Bronchial epithelial cell (primary cell): ENCODE measurements at places on chromosomes 7 and 10. TPM values are rescaled to one million over a fixed set of nuclear protein-coding genes. Genes with fewer than 3 reads are reported as not detected.

GRCh38 chr10:77768039-77768438 lies 130.4 kb upstream of the KCNMA1 start:
- no peak for DNase-seq

DNA sequence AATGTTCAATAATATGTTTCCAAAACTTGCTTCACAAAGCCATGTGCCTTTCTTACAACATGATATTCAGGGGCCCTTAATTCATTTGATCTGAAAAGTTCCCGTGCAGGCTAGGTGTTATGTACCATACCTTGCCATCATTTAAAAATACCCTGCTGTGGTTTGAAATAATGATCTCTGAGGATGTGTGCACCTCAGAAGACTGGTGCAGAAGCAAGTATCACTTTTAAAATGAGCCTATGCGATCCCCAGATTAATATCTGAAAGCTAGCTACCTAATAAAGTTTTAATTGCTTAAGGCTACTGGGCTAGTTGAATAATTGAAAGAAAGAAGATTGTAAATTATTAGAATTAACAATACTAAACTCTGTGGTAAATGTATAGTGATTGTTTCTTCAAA lies 262.4 kb downstream of the CDK14 start:
- DNase-seq = no peak

DNA sequence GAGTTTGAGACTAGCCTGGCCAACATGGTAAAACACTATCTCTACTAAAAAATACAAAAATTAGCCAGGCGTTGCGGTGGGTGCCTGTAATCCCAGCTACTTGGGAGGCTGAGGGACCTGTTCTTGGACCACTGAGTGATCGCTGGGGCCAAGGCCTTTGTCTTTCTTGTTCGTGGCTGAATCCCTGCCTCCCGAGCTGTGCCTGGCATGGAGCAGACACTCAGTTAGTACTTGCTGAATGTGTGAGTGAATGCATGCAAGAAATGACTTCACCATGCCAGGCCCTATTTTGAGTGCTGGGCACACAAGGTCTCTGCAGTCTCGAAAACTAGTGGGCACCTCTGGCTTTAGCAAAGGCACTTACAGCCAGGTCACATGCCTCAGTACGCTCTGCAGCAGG lies 85.1 kb downstream of the HIP1 start:
- DNase-seq = no peak

DNA sequence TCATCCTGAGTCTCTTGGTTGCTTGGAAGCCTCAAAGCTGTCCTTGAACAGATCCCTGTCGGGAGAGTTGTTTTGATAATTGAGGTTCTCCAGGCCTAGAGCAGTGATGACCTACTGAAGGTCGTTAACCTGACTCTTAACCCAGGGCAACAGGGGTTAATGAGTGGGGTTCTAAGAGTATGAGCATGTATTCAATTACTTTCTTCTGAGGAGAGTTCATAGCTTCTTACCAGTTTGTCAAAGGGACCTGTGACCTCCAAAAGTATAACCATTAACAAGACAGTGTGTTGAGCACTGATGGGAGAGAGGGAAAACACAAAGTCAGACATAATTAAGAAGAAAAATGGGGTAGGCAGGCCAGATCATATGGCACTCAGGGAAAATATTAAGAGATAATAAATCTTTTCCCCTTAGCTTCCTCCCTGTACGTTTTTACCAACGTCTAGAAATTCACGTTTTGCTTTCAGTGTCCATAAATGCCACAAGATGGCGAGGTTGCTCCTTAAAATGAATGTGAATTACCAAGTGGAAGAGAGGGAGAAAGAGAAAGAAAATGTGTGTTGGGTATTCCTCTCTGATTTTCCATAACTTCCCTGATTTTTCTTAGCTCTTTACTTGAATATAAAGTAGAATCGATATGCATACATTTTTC lies 97.6 kb downstream of the SUGCT start:
- DNase-seq = peak; percentile 49

DNA sequence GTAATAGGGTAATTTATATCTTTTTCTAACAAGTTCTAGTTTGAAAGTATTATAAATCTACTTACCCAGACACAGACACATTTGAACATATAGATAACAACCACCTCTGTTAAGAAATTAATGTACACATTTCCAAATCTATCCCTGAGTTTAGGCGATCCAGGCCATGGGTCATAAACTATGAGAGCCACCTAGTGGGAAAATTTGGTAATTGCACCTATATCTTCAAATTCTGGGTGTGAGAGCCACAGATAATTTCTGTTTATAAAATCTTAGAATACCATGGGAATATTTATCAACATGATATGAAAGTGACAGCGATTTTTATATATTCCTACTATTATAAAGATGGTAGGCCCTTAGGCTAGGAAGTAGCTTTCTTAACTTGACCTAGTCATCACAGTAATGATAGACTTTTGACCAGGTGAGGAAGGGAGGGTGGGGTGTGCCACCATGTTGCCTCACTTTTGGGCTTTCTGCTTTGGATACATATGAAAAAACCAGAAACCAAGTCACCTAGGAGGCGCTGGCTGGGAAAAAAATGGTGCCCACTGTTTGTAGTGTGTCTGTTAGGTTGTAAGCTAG lies 8.0 kb upstream of the EPHA1 start:
- DNase-seq = peak; percentile 65

- DNase-seq = peak; percentile 43
Measured at GRCh38 chr7:91240376-91240941, 23.8 kb upstream of the FZD1 start.

- no peak for DNase-seq
Measured at GRCh38 chr10:17238445-17239291, 10.6 kb downstream of the VIM start.

- DNase-seq = no peak
Measured at GRCh38 chr10:53361936-53362335, 589.4 kb upstream of the MBL2 start.

DNA sequence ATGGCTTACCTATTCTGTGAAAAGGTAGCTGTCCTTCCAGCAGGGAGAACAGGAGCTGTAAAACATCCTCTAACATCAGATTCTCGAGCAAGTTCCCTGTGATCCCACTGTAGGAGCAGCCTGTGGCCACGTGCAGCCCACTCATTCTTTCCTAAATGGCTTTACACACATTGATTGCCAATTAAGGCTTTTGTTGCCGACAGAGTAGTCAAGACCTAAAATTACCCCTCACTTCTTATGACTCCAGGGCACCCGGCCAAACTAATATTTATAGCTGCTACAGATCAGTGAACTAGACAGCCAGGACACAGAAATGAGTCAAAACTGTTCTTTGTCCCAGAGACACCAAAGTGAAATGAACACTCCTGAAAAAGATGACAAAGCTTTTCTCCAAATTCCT lies 832.1 kb downstream of the SORCS3 start:
- no peak for DNase-seq

DNA sequence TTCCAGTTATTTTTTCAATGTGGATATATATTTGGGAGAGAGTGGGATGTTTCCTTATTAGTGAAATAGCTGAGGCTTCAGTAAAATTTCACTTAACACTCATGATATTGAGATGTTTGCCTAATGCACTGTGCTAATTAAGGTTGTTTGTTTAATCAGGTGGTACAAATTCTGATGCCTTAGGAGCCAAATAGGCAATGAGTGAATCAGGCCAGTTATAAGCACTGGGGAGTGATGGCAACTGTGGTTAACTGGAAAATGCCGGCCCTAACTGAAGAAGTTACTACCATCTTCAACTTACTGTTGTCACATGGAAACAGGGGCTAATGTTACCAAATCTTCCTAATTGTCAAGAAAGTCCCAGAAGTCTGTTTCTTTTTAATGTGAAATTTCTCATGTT lies 32.0 kb downstream of the VCL start:
- no peak for DNase-seq

- no peak for DNase-seq
Measured at GRCh38 chr7:22949944-22950343, 64.0 kb downstream of the HYCC1 start.

DNA sequence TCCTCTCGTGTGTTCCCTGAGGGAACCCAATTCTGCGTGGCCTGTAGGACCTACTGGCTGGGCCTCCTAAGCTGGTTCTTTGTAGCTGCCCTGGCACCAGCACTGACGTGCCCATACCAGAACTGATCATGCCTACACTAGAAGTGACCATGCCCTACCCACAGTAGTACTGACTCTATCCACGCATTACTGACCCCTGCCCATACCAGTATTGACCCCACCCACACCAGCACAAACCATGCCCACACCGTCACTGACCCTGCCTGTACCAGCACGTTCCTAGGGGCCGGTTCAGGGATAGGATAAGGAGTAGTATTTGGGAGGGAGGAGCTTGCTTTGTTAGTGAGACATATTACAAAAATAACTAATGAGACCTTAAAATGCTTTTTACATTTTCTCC lies 88.0 kb downstream of the DOCK1 start:
- DNase-seq = no peak

DNA sequence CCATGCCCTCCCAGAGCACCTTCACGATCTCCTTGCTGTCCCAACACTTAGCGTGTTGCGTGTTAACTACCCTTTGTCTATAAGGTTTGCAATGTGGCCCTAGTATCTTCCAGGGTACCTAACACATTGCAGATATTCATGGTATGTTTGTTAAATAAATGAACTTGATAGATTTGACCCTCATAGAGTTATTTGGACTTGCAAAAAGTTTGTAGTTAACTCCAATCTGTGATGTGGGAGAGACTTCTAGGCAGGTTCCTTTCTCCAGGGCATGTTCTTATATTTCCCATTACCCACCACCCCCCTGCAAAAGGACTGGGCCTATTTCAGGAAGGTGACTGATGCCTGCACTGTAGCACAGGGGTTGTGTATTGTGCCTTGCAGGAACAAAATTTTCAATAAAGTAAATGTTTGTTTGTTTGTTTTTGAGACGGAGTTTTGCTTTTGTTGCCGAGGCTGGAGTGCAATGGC lies 612 bp downstream of the HILPDA start:
- peak; percentile 23 for DNase-seq

- DNase-seq = no peak
Measured at GRCh38 chr10:60414111-60414510, 24.4 kb upstream of the ANK3 start.

GRCh38 chr10:4698075-4698474 lies 127.9 kb upstream of the AKR1E2 start:
- no peak for DNase-seq

- no peak for DNase-seq
Measured at GRCh38 chr10:103651783-103652476, 158.4 kb downstream of the NEURL1 start.

GRCh38 chr7:133135451-133135850 lies 53.6 kb upstream of the CHCHD3 start:
- DNase-seq = peak; percentile 53

GRCh38 chr7:154338701-154339506 lies 286.7 kb downstream of the DPP6 start:
- no peak for DNase-seq

DNA sequence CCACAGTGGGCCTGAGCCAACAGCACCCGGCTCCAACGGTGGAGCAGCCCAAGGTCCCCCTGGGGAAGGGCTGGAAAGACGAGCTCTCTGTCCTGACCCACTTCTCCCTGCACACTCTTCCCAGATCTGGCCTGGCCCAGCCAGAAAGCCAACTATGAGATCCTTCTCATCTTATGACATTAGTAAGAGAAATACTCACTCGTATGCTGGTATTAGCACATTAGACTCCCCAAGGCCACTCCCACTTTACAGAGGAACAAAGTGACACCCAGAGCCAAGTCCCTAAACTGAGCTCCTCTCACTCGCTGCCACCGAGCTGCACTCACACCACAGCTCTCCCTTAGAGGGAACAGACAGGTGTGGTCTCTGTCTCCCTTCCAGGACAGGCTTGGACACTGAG lies 24.8 kb downstream of the DLG5 start:
- DNase-seq = no peak

- DNase-seq = no peak
Measured at GRCh38 chr10:97109547-97109946, 76.2 kb downstream of the SLIT1 start.

GRCh38 chr10:70119623-70120022 lies 13.0 kb downstream of the AIFM2 start:
- DNase-seq = no peak

- peak; percentile 68 for DNase-seq
Measured at GRCh38 chr7:87220026-87220733, 648 bp upstream of the TMEM243 start.

DNA sequence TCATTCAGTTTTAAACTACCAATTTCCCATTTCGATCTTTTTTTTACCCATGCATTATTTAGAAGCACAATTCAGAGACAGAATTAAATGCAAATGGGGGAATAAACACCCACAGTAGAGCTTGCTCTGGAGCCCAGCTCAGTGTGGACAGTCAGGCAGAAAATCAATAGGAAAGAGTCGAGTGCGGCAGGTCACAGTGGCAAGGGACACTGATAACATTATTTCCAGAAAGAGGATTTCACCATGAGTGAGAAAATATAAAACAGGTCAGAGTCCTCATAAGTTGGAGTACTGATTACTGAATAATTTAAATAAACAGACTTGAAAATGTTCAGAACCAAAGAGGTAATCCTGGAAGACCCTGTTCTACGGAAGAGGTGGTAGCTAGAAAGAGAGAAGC lies 532.5 kb downstream of the CCSER2 start:
- no peak for DNase-seq

DNA sequence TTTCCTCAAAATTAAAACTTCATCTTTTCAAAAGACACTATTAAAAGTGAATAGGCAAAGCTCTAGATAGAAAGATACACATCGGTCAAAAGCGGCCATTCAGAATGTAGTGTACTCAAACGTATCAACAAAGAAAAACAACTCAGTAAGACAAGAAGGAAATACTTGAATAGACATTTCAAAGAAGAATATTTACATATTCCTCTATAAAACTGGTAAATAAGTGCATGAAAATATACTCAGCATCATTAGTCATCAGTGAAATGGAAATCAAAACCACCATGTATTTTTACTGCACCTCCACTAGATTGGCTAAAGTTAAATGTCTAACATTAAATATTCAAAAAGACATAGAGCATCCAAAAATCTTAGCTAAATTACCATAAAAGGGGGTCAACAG lies 551.1 kb upstream of the SORCS1 start:
- DNase-seq = no peak

- DNase-seq = peak; percentile 6
Measured at GRCh38 chr7:75639071-75639885, 99.5 kb downstream of the HIP1 start.

GRCh38 chr10:121183707-121184106 lies 332.5 kb downstream of the WDR11 start:
- DNase-seq = no peak

Gene CALHM3
- total RNA-seq = not detected in 2 replicates

Gene GPRIN2
- 0.53 and 3.2 TPM in 2 replicates for total RNA-seq

Gene IFIT2
- total RNA-seq = 0.13 and 0.26 TPM in 2 replicates

Gene SLC29A3
- 0.53 and 0.77 TPM in 2 replicates for total RNA-seq

Gene FRMD4A
- total RNA-seq = 0.90 and 3.2 TPM in 2 replicates

Gene FIS1
- total RNA-seq = 209 and 272 TPM in 2 replicates

Gene KLLN
- total RNA-seq = 0.13 and 0.26 TPM in 2 replicates

Gene ZNF138
- total RNA-seq = 3.4 and 6.0 TPM in 2 replicates

Gene MMRN2
- total RNA-seq = 3.9 and 6.1 TPM in 2 replicates

Gene PIP
- total RNA-seq = not detected in 2 replicates

Gene NPTX2
- under 0.01 and 0.13 TPM in 2 replicates for total RNA-seq

Gene PLEKHS1
- total RNA-seq = not detected in 2 replicates

Gene PSMC2
- total RNA-seq = 182 and 186 TPM in 2 replicates
